ENCODE measurements at places on chromosomes 7 and 10. TPM values are rescaled to one million over a fixed set of nuclear protein-coding genes. Genes with fewer than 3 reads are reported as not detected.

Gene LRMDA
- 1.2 TPM for total RNA-seq

Gene ADAM22
- 73.5 TPM for total RNA-seq

Gene NDUFA5
- total RNA-seq = 113 TPM

Gene METTL27
- total RNA-seq = 0.49 TPM

Gene ADAMTS14
- total RNA-seq = 0.74 TPM

Gene NUP42
- 55.6 TPM for total RNA-seq

Gene HHEX
- total RNA-seq = 2.0 TPM

Gene RTKN2
- total RNA-seq = 3.7 TPM

Gene MCMBP
- 40.8 TPM for total RNA-seq

Gene GATA3
- total RNA-seq = under 0.01 TPM

Gene ARL5B
- 54.3 TPM for total RNA-seq

Gene DKK1
- 3.0 TPM for total RNA-seq

Gene SPDYE6
- total RNA-seq = not detected

Gene SGCE
- 66.1 TPM for total RNA-seq

Gene ZNF783
- total RNA-seq = 7.9 TPM

Gene CALHM2
- 2.5 TPM for total RNA-seq

Gene PUS7
- total RNA-seq = 13.0 TPM

Gene ZNF107
- total RNA-seq = 10.6 TPM

Gene SLIT1
- total RNA-seq = 86.1 TPM

Gene FAM237B
- total RNA-seq = not detected

Gene UNC5B
- total RNA-seq = 4.2 TPM

Gene NUDCD3
- 112 TPM for total RNA-seq

Gene FOXI2
- total RNA-seq = not detected
